AG09309 (cell line): ENCODE measurements at places on chromosomes 5 and 9.

- DNase-seq = no peak
Measured at GRCh38 chr5:118033686-118034338, 954.5 kb downstream of the DTWD2 start.

DNA sequence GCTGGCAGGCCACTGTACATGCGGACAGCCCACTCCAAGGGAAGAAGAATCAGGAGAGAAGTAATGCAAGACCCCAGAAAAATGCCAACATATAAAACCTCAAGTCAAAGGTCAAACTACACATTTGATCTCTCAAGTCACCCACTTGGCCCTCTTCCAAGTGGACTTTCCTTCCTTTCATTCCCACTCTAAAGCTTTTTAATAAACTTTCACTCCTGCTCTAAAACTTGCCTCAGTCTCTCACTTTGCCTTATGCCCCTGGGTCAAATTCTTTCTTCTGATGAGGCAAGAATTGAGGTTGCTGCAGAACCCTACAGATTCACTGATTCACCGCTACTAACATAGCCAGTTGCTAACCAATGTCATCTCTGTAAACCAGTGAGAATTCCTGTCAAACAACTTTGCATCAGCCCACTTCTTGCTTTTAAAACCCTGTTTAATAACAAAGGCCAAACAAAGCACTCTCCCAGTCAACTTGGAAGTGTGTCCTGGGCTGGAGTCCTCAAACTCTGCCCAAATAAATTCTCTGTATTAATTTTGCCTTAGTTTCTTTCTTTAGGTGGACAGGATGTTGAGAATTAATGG lies 6.9 kb upstream of the ATP6V1G1 start:
- DNase-seq = no peak

DNA sequence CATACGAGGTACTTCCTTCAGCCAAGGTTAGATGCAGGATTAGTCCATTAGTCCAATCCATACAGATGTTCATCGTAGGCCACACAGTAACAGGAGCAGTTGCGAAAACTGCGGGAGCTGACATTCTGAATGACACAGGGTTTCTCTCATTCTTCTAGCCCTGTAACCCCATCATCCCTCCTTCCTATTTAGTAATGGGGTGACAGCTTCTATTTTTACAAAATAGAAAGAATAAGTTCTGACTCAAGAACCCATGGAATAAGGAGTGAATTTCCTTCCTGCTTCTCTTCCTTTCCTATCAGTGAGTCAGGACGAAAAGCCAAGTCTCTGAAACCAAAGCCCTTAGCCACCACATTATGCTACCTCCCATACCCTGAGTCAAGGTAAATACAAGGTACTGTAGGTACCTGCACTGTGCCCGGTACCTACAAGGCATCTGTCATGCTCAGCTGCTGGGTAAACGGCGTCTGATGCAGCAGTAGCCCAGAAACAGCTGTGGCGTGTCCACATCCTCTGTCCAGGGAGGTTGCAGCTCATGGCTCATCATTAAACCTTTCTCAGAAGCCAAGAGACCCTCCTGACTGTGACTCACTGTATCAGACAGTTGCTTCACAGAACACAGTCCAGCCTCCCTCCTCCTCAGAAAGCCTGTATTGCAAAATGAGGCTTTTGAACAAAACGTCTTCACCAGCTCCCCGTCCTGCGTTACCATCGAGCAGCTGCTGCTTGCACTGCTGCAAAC lies 84.2 kb downstream of the ESM1 start:
- DNase-seq = peak; percentile 80

- no peak for DNase-seq
Measured at GRCh38 chr5:16888694-16889124, 47.4 kb downstream of the MYO10 start.

DNA sequence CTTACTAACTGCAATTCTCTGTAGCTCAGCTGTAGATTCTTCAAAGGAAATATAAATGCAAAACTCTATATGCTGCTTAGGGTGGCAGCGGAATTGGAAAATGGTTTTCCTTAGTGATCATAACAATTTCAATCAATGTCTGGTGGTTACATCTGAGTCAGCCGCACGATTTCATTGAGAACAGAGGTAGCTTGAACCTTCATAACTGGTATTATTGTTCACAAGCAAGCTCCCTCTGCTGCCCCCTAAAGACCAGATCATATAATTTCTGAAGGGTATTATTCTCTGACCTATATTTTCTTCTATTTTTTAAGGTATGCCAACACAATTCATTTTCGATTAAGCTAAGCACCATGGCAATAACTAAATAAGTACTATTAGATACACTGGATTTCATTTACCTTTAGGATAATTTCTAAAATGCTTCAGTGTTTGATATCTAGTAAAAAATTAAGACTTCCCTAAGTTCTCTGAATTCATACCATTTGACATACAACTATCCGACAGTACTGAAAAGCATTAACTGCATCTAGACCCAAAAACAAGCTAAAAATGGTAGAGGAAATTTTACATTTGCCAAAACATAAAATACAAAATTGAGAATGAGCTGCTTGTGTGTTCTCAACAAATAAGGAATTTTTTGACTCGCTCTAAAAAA lies 181.1 kb upstream of the SPEF2 start:
- DNase-seq = peak; percentile 5

DNA sequence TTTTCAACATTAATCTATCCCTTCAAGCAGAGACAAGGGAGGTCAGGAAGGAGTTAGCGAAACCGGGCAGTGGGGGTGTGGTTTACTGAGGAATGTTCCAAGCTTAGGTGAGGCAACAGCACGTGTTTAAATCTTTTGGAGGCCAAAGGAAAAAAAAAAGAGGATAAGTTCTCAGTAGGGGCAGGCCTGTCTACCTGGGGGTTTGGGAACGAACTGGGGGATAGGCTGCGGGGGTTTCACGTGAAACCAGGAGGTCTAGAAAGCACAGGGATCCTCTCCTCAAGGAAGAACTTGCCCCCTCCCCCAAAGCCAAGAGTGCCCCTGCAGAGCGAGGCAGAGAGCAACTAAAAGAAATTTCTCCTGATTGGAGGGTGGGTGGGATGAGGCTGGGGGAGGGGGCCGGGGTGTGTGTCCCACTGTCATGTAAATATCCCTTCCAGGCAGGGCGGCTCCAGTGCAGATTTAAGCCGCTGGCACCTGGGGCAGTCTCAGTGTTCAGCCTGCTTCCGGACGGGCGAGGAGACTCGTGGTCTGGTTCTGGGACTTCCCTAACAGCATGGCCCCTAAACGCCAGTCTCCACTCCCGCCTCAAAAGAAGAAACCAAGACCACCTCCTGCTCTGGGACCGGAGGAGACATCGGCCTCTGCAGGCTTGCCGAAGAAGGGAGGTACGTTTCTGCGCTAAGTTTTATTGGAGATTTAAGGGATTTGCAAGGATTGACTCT lies 5.5 kb upstream of the SET start:
- DNase-seq = no peak

GRCh38 chr9:9100070-9100469 lies 1300.5 kb upstream of the DMAC1 start:
- DNase-seq = no peak

GRCh38 chr5:35087991-35088390 lies 40.2 kb upstream of the AGXT2 start:
- DNase-seq = peak; percentile 24

GRCh38 chr9:137465720-137466388 lies 6.7 kb upstream of the NSMF start:
- DNase-seq = no peak

DNA sequence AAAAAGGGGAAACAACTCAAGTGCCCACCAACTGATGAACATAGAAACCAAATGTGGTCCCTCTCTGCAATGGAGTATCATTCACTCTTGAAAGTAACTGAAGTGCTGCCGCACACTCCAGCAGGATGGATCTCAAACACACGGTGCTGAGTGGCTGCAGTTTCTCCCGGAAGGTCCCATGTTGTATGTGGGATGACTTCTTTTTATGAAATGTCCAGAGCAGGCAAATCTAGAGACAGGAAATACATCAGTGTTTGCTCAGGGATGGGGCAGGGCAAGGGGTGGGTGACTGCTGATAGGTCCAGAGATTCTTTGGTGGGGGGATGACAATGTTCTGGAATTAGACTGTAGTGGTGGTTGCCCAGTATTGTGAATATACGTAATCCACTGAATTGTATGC lies 89.9 kb upstream of the ADAMTS2 start:
- DNase-seq = no peak

GRCh38 chr5:154371687-154372086 lies 74.1 kb upstream of the SAP30L start:
- DNase-seq = peak; percentile 94

DNA sequence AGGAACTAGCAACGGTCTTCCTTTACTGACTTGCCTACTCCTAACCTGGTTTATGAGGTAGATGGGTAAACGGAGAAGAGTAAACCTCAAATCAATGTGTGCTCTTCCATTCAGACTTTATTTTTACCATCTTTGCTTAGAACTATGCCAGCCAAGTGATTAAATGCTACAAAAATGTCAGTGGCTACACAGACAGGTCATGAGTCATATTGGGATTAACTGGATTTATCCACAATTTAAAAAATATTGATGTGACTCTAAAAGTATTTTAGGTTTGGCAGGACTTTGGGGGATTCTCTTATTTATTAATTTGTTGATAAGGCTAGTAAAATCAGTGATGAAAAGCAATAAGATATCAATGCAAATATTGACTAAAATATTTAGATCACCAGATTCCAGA lies 275.0 kb downstream of the PLK2 start:
- no peak for DNase-seq
